Activated CD4-positive, CD25-positive, alpha-beta regulatory T cell (primary cell): ENCODE measurements at places on chromosomes 1 and 21.

DNA sequence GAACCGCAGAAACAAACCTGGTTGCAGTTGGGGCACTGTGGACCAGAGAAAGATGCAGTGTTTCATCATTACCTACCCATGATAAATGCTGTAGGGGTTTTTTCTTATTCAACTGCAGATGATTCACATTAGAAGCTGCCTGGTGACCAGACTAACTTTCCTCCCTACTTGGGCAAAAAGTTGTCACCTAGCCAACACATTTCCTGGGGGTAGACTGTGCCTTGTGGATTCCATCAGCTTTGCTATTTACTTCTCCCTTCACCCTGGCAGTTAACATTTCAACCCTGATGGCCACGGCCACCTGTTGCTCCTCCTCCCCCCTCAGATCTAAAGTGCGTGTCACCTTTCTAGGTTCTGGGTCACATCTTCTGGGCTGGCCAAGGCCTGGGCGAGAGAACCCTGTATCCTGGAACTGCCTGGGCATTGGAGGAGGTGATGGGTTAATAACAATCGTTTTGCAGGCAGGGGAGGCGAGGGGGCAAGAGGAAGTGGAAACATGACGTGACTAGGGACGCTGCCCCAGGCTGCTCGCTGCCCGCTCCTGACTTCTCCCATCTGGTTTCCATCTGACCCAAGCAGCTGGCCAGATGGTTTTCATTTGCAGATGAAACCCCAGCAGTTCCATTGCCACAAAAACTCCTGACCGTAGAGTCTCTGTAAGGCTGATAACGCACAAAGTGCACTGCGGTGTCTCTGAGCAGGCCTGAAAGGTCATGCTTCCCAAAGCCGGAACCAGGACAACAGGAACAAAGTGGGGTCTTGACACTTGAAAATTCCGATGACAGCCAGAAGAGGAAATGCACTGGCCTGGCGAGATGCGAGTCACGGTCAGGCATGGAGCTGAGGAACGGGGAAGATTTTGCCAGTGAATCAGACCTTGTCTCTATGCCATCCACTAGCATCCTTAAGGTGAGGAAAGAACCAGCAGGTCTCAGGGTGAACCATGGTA, 36.6 kb downstream of the CAPZB start:
- no peak for DNase-seq

- no peak for DNase-seq
Measured at GRCh38 chr1:161082996-161083747, 6.2 kb downstream of the NECTIN4 start.

DNA sequence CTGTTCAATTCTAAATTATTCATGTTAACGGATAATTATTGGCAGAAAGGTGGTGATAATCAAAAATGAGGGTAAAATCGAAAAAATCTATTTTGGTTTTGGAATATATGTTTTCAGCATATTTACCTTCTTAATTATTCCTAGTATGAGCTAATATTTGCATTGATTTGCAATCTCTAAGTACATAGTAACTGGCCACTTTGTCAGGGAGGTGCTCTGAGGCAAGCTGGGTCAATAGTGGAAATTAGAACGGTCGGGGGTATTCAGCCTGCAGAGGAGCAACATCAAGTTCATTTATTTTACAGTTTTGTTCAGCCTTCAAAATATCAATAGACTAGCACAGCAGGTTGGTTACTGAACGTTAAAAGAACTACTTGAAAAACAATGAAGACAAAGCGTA, 1.8 kb downstream of the OTUD7B start:
- no peak for DNase-seq

GRCh38 chr1:31949862-31950261, 11.7 kb upstream of the PTP4A2 start:
- DNase-seq, result no peak

DNA sequence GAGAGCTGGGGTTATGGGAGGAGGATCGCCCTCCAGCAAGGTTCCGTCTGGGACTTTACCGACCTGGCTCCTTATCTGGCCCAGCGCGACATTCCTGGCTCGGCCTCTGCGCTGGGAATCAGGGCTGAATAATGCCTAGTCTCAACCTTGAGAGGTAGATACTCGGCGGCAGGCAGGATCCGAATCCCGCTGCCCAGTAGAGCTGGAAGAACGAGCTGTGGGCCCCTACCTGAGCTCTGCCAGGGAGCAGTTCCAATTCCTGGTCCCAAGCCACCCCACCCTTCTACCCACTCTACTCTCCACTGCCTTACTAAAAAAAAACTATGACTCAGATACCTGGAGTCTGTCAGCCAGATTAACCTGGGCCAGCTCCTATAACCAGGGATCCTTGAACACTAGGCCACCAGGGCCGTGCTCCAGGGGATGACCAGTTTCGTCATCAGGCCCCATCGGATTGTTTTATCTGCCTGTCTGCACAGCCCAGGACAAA, 53.6 kb downstream of the RHBG start:
- no peak for DNase-seq

- no peak for DNase-seq
Measured at GRCh38 chr1:181352695-181353094, 130.6 kb upstream of the CACNA1E start.

- DNase-seq, result no peak
Measured at GRCh38 chr1:210412240-210412639, 83.5 kb downstream of the HHAT start.

DNA sequence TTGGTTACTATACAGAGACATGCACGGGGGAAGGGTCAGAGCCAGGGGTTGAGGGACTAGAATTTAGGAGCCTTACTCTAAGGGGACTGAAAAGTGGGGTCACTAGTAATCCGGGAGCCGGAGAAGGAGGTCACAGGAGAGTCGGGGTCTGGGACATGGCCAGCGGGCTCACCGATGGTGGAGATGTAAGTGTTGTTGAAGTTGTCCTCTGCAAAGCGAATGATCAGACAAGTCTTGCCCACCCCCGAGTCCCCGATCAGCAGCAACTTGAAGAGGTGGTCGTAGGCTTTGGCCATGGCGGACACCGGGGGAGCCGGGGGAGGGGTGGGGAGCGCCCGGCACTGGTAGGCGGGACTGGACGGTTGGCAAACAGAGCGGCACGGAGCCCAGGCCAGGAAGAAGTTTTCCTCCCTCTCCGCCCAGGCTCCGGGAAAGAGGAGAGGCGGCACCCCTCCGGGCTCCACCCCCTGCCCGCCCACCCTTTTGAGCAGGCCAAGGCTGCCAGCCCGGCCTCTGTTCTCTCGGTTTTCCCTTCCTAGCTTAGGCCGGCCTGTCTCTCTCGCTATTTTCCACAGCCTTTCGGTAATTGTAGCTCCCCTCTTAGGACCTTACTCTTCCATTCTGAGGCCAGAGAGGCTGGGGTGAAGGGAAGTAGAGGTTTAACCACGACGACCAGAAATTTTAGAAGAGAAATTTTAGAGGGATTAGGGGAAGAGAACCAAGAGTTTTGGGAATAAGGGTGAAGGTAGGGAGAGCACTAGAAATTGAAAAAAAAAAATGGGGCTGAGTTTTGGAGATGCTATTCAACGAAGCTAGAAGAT, at the start of gene RAB13:
Gene RAB13 (minus strand): TSS at position 399 of the 821 bp plus-strand sequence. CDS start 103 bp downstream, at position 296.
- DNase-seq, result no peak

DNA sequence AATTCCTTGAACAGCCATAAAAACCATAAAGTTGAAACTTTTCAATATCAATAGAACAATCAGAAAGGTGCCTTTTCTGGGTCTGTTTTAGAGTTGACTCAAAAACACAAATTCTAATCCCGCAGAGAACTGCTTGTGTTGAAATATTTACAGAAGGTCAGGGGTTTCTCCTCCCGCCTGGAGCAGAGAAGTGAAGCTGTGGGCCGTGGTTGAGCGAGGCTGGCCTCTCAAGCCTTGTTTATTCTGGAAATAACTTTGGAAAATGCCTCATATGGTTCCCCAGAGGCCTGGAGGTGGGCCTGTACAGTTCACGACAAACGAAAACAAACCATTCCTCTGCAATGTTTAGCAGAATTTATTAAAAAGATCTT, 90.8 kb upstream of the ERRFI1 start:
- no peak for DNase-seq

DNA sequence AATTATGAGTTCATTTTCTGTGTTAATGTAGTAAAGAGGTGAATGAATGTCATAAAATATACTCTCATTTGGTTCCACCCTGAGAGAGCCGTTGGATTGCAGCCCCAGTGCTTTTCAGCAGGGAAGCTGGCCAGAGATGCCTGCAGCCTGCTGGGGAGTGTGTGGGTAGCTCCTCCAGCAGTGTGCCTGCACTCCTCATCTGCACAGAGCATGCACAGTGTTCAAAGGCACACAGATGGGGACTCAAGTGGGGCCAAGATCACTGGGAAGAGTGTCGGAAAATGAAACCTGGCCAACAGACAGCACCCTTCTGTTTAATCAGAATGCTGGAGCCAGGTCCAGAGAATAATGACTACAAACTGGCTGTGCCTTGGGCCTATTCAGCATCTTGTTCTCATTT, 206.8 kb downstream of the ST6GALNAC3 start:
- no peak for DNase-seq

DNA sequence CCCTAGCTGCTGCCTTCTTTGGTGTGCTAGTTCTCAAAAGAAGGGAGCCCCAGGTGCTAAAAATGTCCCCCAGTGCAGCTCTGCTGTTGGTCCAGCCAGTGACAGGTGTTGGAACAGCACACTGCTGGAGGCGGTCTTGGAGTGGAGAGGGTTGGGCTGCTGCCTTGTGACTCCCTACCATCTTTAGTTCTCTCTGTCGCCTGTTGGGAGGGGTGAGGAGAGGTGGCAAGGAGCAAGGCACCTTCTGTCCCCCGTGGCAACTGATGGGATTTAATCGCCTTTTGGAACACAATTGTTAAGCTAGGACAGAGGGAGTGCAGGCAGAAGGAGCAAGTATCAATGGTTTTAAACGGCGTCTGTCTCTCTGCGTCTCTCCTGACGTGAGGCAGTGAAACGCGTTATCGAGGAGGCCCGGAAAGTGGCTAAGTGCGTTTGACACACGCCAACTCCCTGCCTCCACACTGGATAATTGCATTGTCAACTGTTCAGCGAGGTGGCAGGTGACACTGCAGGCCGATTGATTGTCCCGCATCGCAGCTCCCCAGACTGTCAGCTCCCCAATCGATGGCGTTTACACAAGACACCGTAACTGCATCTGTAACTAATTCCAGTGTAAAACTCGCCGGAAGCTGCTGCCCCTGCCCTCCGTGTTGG, 34.0 kb downstream of the TMEM53 start:
- DNase-seq, result no peak

- no peak for DNase-seq
Measured at GRCh38 chr21:46374761-46375389, 50.9 kb downstream of the PCNT start.

GRCh38 chr21:38346286-38346685, 89.5 kb downstream of the KCNJ15 start:
- DNase-seq, result no peak

DNA sequence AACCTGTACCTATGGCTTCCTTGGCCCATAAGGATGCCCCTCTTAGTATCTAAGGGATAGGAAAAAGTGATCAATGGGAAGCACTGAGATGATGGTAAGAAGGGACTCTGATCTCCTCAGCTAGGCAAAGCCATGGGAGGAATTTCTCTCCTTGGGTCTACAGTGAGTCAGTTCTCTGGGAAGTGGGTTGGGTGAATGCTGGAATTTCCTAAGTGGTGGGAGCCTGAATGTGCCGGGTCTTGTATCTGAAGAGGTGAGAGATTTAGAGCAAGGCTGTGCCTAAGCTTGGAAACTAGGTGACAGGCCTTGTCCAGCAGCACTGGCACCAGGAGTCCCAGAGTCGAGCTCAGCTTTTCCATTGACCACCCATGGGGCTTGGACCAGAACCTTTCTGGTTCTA, 96.3 kb upstream of the SLC2A1 start:
- DNase-seq, result no peak

DNA sequence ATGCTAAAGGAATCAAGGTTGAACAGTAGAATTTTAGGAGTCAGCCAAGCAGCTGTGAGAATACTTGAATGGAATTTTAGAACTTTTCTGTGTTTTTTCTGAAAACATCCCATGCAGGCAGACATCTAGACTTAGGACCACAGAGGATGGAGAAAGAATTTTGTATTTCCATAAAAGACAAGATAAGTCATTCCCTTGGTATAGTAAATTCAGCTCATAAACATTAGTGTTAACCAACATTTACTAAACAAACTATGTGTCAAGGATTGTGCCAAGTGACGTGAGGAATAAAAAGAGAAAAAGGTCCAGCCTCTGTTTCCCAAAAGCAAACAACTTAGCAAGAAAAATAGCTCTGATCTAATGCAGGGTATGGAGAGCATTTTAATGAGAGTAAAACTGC, 210.2 kb upstream of the NR5A2 start:
- DNase-seq, result no peak

DNA sequence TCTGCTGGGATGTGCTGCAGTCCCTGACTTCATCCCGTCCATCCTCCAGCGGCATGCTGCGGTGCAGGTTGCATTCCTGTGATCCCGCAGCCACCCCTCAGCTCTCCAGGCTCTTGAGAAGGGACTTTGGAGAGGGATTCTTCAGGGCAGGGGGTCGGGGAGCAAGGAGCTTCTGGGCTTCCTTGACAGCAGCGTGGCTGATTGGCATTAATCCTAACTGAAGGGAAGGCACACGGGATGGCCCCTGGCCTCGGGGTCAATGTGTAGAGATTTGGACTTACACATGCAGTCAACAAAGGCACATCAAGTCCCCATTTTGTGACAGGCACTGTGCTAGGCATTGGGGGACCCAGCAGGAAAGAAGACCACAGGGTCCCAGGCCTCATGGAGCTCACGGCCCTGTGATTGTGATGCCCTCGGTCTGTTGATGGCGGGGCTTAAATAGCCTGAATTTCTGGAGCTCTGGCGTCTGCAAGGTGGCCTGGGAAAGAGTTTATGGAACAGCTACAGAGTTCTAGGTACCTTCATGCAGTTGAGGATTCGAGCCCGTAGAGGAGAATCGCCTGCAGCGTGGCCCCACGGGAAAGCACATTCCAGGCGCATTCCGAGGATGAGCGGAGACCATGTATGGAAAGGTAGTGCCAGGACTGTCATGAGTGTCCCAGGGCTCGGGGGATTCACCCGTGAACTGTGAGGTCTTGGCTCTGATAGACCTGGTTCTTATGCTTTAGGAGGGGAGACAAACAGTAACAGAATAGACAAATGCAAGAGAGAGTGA, 20.1 kb downstream of the PSEN2 start:
- no peak for DNase-seq

DNA sequence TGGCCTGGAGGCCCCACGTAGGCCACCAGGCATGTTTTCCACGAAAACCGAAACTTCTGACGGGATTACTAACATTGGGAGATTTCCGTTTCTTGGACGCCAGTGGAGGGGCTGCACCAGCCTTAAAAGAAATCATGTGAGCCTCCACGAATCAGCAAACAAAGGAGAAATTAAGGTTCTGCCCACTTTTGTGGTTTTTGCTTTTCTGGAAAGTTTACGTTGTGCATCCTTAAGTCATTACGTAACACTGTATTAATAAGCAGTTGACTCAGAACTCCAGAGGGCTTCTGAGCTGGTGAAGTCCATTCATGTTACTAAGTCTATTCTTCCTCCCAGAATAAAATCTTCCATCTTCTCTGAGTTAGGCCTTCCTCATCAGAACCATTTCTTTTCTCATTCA, 168.5 kb downstream of the PSMG1 start:
- no peak for DNase-seq

DNA sequence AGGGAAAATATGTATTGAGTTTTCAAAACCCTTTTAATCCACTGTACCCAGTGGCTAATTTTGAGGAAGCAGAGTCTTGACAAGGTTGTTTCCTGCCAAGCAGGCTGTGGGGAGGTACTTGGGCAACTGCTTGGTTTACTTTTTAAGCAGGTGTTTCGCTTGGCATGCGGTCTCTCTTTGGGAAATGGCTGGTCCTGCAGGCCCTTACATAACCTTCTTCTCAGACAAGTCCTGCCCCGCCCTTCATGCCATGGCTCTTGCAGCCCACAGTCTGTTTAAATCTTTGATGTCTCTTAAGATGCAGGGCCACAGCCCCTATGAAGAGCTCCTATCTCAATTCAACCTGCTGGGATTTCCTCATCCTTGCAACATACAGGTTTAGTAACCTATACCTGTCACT, 36.0 kb upstream of the ABCD3 start:
- no peak for DNase-seq

GRCh38 chr1:162709870-162710269, 77.6 kb downstream of the DDR2 start:
- no peak for DNase-seq
